ENCODE measurements at places on chromosomes 5 and 9.

- DNase-seq: no peak
Observed at GRCh38 chr5:163397354-163397753, 40.0 kb upstream of the CCNG1 start.

GRCh38 chr9:135886147-135886981 is 21.0 kb downstream of the CAMSAP1 start:
- DNase-seq: no peak

- DNase-seq: no peak
Observed at GRCh38 chr5:180207593-180207992, 1.4 kb downstream of the RASGEF1C start.

- no peak for DNase-seq
Observed at GRCh38 chr5:126647071-126647470, 46.3 kb downstream of the PHAX start.

DNA sequence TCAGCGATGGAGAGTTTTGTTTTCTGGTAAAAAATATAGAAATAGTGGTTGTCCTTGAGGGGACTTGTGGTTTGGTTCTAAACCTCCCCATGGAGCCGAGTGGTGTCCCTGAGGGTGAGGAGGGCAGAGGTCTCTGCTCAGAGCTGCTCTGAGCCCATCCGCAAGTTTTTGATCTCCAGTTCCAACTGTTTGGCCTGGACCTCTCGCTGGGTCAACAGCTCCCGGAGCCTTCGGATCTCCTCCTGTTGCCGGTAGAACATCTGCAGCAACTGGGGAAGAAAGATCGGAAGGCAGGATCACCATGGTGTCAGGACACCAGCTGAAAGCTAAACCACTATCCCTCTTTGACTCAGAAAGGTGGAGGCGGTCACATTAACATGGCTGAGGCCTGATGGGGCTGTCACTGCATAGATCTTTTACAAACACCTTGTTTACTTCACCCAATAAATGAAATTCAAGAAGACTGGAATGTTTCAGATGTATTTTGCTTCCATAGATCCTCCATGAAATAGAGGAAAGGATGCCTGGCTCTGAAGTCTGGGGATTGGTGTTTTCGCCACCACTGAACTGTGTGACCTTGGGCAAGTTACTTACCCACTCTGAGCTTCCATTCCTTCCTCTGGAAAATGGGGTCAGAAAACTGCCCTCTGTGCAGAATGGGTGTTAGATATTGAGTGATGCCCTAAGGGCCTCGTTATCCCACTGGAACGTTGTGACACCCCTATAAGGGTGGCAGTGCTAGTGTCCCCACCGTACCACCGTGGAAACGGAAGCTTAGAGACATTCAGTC is 5.8 kb upstream of the TRIM14 start:
- no peak for DNase-seq

- no peak for DNase-seq
Observed at GRCh38 chr9:25857147-25857546, 178.9 kb upstream of the TUSC1 start.

GRCh38 chr5:54881286-54882005 is 103.9 kb downstream of the ESM1 start:
- no peak for DNase-seq

GRCh38 chr5:87661784-87662566 is 249.2 kb upstream of the CCNH start:
- no peak for DNase-seq

- DNase-seq: no peak
Observed at GRCh38 chr9:77386187-77386586, 208.9 kb downstream of the VPS13A start.

DNA sequence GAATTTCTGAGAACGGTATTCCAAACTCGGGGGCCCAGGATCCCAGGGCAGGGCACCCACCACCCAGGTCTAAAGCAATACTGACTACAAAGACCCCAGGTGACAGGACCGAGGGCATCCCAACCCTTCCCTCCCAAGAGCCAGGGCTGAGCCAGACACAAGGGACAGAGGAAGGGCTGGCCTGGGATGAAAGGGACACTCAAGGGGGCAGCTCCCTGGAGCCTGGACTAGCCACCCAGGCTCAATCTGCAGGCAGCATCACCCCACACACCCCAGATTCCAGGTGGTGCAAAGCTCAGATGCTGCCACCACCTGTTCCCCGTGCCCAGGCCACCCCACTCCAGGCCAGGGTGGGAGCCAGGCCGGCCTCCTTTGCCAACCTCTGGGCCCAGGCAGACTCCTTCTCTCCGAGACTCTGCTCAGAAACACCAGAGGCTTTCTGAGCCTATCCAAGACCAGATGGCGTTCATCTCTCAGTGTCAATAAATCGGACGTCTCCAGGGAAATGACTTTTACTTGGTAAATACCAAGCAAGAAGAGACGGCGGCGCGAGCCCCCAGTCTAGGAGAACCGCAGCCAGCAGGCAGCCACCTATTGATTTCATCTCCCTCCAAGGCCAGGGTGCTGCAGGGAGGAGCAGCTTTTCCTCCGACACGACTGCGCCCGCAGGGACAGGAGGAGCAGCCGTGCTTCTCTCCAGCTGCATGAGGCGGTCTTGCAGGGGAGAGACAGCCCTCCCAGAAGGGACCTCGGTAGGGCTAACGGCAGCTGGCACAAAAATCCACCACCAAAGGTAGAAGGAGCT is 94.1 kb upstream of the ADAMTS2 start:
- no peak for DNase-seq

DNA sequence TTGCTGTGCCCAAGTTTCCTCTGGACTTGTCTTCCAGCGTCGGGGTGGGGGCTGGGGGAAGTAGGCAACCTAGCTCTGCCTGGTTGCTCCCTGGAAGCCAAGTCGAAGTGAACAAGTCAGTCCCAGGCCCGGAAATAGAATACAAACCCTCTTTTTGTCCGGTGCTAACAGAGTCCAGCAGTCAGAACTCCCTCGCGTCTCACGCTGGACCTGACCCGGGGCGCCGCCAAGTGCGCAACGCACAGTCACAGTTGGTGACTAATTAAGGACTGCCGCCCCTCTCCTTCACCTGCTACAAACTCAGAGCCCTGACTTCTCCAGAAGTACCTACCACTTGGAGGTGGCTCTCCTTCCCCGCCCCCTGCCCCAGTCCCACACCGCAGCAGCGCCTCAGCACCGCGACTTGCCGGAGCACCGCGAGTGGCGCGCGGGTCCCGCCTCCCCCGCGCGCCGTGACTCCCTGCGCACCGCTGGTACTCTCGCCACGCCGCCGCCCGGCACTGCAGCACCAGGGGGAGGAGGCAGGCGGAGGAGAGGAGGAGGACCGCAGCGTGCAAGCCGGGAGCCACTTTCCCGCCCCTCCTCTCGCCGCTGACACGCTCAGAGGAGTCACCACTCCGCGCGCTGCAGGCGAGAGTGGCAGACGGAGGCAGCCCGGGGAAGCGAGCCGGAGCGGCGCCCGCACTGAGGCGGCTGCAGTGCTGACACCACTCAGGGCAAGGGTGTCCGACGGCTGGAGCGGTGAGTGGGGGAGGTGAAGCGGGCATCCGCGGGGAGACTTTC is at the start of gene SV2C:
TSS of gene SV2C (plus strand) at position 612 of the 783 bp plus-strand sequence. CDS start 48,368 bp downstream, outside the sequence.
- DNase-seq: peak; percentile 36

DNA sequence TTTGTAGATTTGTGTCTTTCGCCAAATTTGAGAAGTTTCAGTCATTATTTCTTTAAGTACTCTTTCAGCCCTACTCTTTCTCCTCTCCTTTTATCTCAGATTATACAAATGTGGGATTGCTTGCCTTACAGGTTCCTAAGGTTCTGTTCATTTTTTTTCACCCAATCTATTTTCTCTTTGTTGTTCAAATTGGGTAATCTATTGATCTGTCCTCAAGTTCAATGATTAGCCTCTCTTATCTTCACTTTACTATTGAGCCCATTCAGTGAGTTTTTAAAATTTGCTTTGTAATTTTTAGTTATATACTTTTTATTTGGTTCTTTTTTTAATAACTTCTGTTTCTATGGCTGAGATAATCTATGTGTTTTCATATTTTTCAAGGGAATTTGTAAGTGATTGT is 282.1 kb downstream of the FER start:
- no peak for DNase-seq

DNA sequence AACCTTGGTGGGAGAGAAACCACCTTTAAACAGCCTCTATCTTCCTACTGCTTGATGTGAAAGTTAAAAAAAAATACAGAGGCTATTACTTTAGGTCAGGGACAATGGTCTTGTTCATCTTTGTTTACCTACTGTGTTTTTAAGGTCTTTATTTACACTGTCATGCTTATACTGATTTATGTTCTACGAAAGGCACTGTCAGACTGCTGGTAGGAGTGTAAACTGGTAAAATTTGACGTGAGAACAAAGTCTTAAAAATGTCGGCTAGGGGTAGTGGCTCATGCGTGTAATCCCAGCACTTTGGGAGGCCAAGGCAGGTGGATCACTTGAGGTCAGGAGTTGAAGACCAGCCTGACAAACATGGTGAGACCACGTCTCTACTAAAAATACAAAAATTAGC is 42.1 kb upstream of the ELOVL7 start:
- DNase-seq: no peak

DNA sequence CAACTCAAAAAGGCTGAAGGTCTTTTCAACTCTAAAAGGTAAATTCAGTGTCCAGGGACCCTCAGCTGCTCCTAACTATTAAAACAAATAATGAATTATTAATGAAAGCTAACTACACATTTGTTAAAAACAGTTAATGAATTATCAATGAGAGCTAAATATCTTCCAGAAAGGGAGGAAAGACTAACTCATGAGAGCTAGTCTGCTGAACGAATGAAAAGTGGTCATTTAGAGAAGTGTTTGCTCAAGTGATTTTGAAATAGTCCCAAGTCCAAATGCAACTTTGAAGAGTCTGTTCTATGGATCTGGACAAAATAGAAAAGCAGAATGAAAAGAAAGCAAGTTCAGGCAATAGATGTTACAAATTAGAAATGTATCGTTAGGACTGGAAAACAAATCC is 133.9 kb upstream of the SPEF2 start:
- no peak for DNase-seq

DNA sequence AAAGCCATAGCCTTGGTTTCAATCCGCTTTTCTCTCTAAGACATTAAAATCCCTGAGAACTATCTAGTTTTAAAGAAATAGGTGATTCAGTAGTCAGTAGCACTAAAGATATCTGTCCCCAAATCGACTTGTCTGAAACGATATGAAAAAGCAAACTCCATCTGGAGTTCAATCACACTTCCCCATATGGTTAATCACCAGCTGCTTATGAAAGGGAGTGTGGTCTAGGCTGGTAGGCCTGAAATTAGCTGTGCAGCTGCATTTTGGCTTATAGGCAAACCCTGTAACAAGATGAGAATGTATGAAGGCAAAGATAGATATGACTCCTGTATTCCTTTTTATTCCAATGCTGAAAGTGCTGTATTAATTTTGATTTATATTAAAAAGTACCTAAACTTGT is 65.9 kb downstream of the DMRTA1 start:
- DNase-seq: no peak

GRCh38 chr5:15524712-15525111 is 24.7 kb downstream of the FBXL7 start:
- no peak for DNase-seq

DNA sequence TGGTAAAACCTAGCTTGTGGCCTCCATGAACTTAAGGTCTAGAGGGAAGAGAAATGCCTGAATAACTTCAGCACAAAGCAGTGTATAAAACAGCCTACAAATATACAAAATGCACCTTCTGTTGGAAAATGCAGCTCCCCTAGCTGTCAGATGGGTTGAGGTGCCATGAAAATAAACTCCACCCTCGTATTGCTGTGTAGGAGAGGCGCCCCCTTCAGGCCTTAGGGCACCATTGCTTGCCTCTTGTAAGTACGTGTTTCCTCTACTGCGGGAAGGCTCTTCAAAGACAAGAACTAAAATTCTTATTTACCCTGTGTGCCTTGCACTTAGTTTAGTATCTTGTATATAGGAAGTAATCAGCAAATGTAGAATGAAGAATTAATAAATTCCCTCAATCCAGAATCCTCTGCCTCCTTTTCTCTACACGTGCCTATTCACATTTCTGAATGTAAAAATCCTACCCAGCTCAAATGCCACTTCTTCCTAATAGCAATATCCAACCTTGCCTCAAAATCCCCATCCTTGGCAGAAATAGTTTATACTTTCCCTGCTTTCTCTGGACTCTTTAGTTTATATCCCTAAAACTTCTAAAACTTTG is 393.7 kb upstream of the PDE4D start:
- peak; percentile 19 for DNase-seq

DNA sequence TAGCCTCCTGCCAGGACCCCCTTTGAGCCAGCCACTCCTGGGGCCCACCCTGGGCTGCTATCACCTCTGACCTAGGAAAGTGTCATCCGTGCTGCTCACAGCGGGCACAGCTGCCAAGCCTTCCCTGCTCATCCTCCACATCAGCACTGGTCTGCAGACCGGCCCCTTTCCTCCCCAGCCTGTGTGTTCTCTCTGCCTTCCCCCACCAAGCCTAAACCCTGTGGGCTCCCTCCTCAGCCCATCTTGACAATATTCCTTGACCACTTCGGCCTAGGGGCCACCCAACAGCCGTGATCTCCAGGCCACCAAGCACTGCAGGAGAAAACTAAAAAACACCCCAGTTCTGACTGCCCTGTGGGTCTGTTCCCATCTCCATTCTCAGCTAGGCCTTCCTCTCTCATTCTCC is 135.1 kb downstream of the DAB2IP start:
- no peak for DNase-seq

DNA sequence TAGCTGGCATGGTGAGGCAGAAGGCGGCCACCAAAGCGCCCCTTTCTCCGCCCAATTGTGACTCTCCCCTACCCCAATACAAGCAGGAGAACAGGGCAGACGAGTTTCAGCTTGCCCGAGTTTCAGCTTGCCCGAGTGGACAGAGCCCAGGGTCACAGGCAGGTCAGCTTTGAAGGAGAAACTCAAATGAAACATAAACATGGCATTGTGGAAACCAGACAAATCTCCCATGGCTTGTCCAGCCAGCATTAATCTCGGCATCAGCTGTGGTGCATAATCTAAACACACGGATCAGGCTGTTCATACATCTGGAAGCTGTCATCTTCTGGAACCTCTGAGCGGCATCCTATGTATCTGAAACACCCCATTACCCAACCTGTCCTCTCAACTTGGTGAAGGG is 16.9 kb downstream of the PTCH1 start:
- no peak for DNase-seq

- no peak for DNase-seq
Observed at GRCh38 chr9:138043411-138044345, 166.1 kb downstream of the CACNA1B start.

- DNase-seq: no peak
Observed at GRCh38 chr9:29208670-29209069, 1635.4 kb upstream of the C9orf72 start.

GRCh38 chr9:70874451-70874850 is 247.0 kb downstream of the TRPM3 start:
- no peak for DNase-seq

- DNase-seq: no peak
Observed at GRCh38 chr5:96335873-96336272, 97.2 kb downstream of the PCSK1 start.

- no peak for DNase-seq
Observed at GRCh38 chr5:111618623-111619271, 106.4 kb upstream of the STARD4 start.

All from GM10248 (cell line).